ENCODE measurements at places on chromosomes 7 and 10. TPM values are rescaled to one million over a fixed set of nuclear protein-coding genes. Genes with fewer than 3 reads are reported as not detected.

EPHA1 gene
- 0.39 TPM for total RNA-seq

DNA sequence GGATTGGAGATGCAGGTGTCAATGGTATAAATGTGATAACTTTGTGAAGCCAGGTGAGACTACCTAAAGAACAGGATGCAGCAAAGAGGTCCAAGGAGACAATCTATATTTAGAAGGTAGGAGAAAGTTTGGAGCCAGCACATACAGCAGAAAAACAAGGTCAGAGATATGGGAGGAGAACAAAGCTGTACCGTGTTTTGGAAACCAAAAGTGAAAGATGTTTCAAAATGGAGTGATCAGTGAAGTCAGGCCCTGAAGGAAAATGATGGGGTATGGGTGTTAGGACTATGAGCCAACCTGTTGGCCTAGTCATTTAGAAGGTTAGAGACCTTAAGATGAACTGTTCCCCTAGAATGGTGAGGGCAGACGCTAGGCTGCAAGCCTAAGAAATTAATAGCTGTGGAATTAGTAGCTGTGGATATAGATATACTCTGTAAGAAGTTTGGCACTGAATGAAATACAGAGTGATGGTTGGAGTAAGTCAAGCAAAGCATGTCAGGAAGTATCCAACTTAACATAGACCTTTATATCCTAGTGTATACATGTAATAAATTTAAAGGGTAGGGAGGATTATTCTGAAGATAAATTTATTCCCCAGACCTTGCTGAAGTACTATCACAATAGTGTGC is 149.8 kb upstream of the WNT16 start:
- H3K27me3 ChIP-seq, result no peaks in the 10 kb centered on the region
- no peak for DNase-seq
- H3K4me1 ChIP-seq, result no peaks in the 10 kb centered on the region
- no peak overlapping the region for H3K4me3 ChIP-seq

DNA sequence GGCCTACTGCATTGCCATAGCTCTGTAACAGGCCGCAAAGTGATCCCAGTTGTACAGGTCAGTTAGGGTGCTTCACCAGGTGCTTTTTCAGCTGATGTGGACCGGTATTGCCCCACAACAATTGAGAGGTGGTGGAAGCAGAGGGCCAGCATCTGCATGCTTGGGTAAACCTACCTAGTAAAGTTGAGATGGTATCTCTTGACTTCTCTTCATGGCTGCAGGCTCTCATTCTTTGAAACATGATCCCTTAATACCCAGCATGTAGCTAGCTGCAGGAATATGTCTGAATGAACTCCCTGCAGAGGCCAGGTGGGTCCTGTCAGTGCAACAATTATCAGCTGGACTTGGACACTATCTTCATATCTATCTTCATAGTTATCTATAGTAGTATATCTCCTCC is 60.7 kb upstream of the CCDC6 start:
- H3K36me3 ChIP-seq, result no peaks in the 10 kb centered on the region
- H3K4me3 ChIP-seq, result no peak overlapping the region
- no peak for DNase-seq

DNA sequence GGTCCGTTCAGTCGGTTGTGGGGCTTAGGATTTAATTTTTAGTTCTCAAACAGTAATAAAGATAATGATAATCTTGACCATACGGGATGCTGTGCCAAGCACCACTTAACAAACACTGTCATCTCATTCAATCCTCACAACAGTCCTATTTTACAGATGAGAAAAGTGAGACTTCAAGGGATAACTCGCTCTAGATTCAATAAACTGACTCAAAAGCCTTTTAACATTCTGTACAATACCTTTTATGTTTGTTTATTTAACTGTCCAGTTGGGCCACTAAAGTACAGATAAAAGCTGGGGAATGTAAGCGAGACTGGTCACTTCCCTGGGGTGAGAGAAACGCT is 437 bp upstream of the CFAP69 start:
- peak overlapping the region; percentile 87 for H3K4me3 ChIP-seq
- H3K4me1 ChIP-seq, result peaks cover 15% of the 10 kb centered on the region
- H3K27me3 ChIP-seq, result no peaks in the 10 kb centered on the region
- peak; percentile 10 for DNase-seq
- no peaks in the 10 kb centered on the region for H3K36me3 ChIP-seq

GIMAP7 gene
- total RNA-seq, result 0.33 TPM

AKR1C8 gene
- total RNA-seq, result not detected

DNA sequence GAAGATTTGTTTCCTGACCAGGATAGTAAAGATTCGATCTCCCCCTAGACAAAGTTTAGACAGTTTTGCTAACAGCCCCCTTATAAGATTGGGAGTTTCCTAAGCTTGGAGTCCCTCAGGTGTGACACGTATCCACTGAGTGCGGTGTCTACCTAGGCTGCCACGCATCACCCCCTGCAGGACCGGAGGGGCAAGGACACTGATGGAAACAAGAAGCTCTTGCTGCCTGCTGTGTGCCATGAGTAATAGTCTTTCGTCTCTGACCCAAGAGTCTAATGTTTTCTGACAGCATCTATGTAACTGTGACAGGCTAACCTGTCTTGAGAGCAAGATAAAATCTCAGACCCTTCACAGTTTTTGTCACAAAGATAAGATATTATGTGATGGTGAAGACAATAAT is 173.5 kb downstream of the SEMA3E start:
- no peak overlapping the region for H3K4me3 ChIP-seq
- peaks cover 7% of the 10 kb centered on the region for H3K4me1 ChIP-seq
- peak overlapping the region; percentile 63 for H3K27ac ChIP-seq
- DNase-seq, result no peak
- no peaks in the 10 kb centered on the region for H3K27me3 ChIP-seq

DNA sequence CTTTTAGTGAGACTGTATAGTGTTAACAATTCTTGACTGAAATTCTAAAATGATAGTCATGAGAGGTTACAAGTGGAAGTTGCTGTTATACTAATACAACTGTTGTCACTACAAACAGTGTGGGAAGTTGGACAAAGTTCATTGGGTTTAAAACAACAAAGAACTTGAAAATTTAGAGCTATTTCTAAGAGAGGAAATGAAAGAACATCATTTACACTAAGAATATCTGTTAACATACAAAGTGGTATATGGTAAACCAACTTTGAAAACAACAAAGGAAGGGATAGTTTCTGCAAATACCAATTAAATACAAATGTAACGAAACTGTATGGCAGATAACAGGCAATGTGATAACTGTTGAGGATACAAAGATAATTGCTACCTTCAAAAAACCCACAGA is 11.6 kb downstream of the MTPN start:
- H3K4me3 ChIP-seq, result no peak overlapping the region
- 0 out of 2 replicates have a peak, but pooled peaks cover 3% of the 10 kb centered on the region for H3K4me1 ChIP-seq
- no peak for DNase-seq
- H3K36me3 ChIP-seq, result peaks cover 2% of the 10 kb centered on the region
- H3K27me3 ChIP-seq, result no peaks in the 10 kb centered on the region

Measured in Panc1 (cell line).